ENCODE measurements at places on chromosomes 5 and 9.

DNA sequence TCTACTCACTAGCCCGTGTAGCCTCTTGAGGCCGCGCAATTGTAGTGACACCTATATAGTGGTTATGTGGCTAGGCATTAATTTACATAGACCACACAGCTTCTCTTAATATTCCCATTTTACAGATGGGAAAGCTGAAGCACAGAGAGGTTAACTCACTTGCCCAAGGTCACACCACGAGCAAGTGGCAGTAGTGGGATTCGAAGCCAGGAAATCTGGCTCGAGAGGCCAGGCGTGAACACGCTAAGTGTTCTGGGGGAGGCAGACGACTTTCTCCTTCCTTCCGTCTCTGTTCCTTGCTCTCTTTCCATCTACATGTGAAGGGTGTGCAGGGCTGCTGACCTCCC is 49.8 kb upstream of the IER5L start:
- no peak for DNase-seq

DNA sequence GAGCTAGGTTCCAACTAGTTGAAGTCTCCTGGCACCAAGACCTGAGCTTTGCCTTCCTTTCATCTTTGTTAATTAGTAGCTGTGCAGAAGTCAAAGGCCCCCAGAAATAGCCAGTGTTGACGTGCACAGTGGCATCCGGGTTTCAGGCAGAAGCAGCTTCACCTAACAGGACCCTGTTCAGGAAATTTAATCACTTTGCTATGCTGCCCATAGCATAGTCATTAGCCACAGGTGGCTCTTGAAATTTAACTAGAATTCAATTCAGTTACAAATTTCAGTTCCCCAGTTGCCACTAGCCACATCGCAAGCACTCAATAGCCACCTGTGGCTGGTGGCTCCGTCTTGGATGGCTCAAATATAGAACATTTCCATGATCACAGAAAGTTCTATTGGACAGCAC is 179.1 kb downstream of the GOLPH3 start:
- DNase-seq, result no peak

DNA sequence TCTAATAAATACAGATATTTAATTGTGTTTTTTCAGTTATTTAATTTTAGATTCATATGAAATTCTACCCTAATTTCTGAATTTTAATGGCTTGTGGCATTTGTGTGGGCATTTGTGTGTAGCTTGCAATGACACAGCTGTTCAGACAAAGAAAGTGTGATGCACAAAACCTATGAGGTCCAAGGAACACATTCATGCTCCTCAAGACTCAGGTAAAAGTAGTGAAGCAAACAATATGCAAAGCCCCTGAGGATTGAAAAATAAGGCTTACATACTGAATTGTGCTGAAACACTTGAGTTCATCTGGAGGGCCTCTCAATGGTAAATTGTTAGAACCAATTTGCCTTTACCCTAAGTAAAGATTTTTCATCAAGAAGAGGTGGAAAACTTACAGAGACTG is 28.1 kb downstream of the IL7R start:
- no peak for DNase-seq

- DNase-seq, result no peak
Measured at GRCh38 chr5:44489759-44490158, 100.5 kb upstream of the FGF10 start.

DNA sequence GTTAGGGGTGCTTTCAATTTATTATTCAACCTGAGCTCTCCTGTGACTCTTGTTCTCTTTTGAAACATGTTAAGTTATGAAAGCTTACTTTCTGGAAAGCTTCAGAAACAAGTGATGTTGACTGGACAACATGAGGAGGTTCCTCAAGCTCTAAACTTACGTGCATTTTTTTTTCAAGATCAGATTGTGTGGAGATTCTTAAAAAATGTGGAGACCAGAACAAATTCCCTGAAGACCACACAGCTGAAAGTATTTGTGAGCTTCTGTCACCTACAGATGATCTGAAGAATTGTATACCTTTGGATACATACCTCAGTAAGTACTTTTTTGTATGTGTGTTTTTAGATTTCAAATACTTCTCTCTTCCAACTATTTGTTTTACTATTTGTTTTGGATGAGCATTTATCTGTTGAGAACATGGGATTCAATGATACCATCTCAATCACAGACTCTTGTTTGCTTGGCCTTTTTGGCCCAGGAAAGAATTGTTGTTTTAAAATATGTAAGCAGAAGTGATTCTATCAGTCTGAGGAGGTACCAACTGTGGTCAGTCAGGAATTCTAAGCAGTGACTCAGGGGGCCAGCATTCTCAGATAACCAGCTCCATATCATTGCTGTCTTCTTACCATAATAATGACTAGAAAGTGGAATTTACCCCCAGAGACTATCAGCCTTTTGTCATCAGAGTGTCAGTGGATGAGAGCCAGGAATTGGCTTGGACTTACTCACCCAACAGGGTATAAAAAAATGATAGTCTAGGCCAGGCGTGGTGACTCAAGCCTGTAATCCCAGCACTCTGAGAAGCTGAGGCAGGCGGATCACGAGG is 34.4 kb upstream of the GLIPR2 start:
- DNase-seq, result no peak

GRCh38 chr5:141559461-141559860 is 59.3 kb downstream of the DIAPH1 start:
- no peak for DNase-seq

DNA sequence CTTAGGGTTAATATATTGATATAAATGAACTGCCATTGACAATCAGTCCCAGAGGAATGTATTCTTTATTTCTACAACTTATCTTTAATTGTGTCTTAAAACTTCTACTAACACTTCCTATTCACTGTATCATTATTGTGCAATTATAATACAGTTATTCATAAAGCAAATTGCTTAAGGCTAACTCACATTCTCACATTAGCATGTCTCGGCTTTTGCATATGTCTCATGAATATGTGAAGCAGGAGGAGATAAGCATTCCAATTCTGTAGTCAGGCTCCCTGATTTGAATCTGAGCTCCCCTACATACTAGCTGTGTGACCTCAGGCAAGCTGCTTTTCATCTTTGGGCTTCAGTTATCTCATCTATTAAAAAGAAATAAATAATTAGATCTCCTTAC is 45.4 kb downstream of the PLGRKT start:
- DNase-seq, result no peak
